A549 treated with GW870086 at 1 μM for 4 hours (cell line): ENCODE measurements at places on chromosomes 2 and 18. TPM values are rescaled to one million over a fixed set of nuclear protein-coding genes. Genes with fewer than 3 reads are reported as not detected.

MBD5 gene
- total RNA-seq: 3.8 to 6.5 TPM (median 4.9 TPM) in 5 replicates

PDE11A gene
- total RNA-seq: 0.27 to 0.67 TPM (median 0.49 TPM) in 5 replicates

CCDC178 gene
- not detected in 5 replicates for total RNA-seq

EVA1A gene
- 9.1 to 11.8 TPM (median 10.9 TPM) in 5 replicates for total RNA-seq

ZNF804A gene
- not detected in 5 replicates for total RNA-seq

SPHKAP gene
- total RNA-seq: 0.02 TPM in 1 of 5 replicates, not detected in the others

TRIM43 gene
- total RNA-seq: 0.13 TPM in 1 of 5 replicates, not detected in the others

TPRKB gene
- total RNA-seq: 66.4 to 88.2 TPM (median 78.6 TPM) in 5 replicates

SKA1 gene
- 11.6 to 13.3 TPM (median 12.0 TPM) in 5 replicates for total RNA-seq

SERPINB2 gene
- total RNA-seq: 0.07 TPM in 1 of 5 replicates, not detected in the others

FAM110C gene
- 0.13 to 0.71 TPM (median 0.23 TPM) in 5 replicates for total RNA-seq

ACOXL gene
- not detected in 5 replicates for total RNA-seq

GRHL1 gene
- total RNA-seq: 0.65 to 1.4 TPM (median 0.85 TPM) in 5 replicates

CHRNG gene
- total RNA-seq: not detected in 5 replicates

TCF7L1 gene
- 7.7 to 9.9 TPM (median 8.5 TPM) in 5 replicates for total RNA-seq

FBXO48 gene
- total RNA-seq: 0.34 to 0.61 TPM (median 0.52 TPM) in 5 replicates

PROM2 gene
- total RNA-seq: 0.03 to 0.32 TPM (median 0.18 TPM) in 4 of 5 replicates, not detected in the other

TMEM178A gene
- total RNA-seq: 0.15 to 0.29 TPM (median 0.28 TPM) in 3 of 5 replicates, not detected in the others

PCGF1 gene
- total RNA-seq: 29.9 to 37.9 TPM (median 34.5 TPM) in 5 replicates

SANBR gene
- 11.1 to 14.0 TPM (median 12.4 TPM) in 5 replicates for total RNA-seq

UGT1A10 gene
- total RNA-seq: 0.07 to 0.49 TPM (median 0.11 TPM) in 4 of 5 replicates, not detected in the other

DPYSL5 gene
- total RNA-seq: 2.9 to 5.5 TPM (median 4.7 TPM) in 5 replicates

PLGLB1 gene
- total RNA-seq: 0.29 to 0.88 TPM (median 0.31 TPM) in 5 replicates

SP140L gene
- 2.4 to 4.3 TPM (median 3.5 TPM) in 5 replicates for total RNA-seq

SNORC gene
- total RNA-seq: 4.6 to 14.4 TPM (median 10.0 TPM) in 5 replicates

RAB6C gene
- not detected in 5 replicates for total RNA-seq

C1GALT1C1L gene
- total RNA-seq: 1.8 to 3.0 TPM (median 2.6 TPM) in 5 replicates

CYS1 gene
- 1.2 to 1.5 TPM (median 1.3 TPM) in 5 replicates for total RNA-seq

COLEC11 gene
- 0.53 to 0.82 TPM (median 0.63 TPM) in 5 replicates for total RNA-seq

RTP5 gene
- total RNA-seq: not detected in 5 replicates

NEU2 gene
- total RNA-seq: not detected in 5 replicates

ALK gene
- total RNA-seq: not detected in 5 replicates

TBC1D8 gene
- total RNA-seq: 49.9 to 75.2 TPM (median 68.2 TPM) in 5 replicates

ACTG2 gene
- total RNA-seq: 0.29 to 0.47 TPM (median 0.37 TPM) in 4 of 5 replicates, not detected in the other

MPP4 gene
- total RNA-seq: 0.07 to 0.14 TPM (median 0.13 TPM) in 3 of 5 replicates, not detected in the others

MZT2B gene
- total RNA-seq: 295 to 433 TPM (median 412 TPM) in 5 replicates

CTAGE1 gene
- not detected in 5 replicates for total RNA-seq

WNT6 gene
- total RNA-seq: 0.14 to 0.36 TPM (median 0.26 TPM) in 5 replicates

AQP12B gene
- total RNA-seq: not detected in 5 replicates

NUP35 gene
- 29.4 to 41.5 TPM (median 32.1 TPM) in 5 replicates for total RNA-seq

ABHD1 gene
- total RNA-seq: 0.98 to 2.3 TPM (median 1.5 TPM) in 5 replicates

SH3RF3 gene
- total RNA-seq: 0.49 to 0.66 TPM (median 0.57 TPM) in 5 replicates

NPPC gene
- total RNA-seq: 0.35 to 0.64 TPM (median 0.43 TPM) in 4 of 5 replicates, not detected in the other

AAK1 gene
- 9.5 to 17.9 TPM (median 14.5 TPM) in 5 replicates for total RNA-seq
